ENCODE measurements at places on chromosomes 3 and 15.

GRCh38 chr3:190088890-190089289, 31.8 kb downstream of the P3H2 start:
- DNase-seq = no peak

DNA sequence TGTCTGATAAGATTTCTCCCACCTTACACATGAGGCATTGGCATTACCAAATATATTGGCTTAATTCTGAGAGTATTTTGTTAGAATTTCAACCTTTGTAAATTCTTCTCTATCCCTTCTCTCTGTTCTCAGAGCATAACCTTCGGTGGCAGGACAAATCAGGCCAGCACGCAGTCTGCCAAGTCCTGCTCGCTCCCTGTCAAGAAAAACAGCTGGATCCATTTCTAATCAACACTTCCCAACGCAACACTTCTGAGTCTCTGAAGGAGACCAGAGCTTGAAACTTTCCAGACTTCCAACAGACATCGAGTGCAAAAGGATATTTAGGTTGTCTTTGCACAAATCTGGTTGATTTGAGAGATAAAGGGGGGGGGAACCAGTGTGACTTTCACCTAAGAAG, 125.7 kb downstream of the SV2B start:
- DNase-seq = no peak

DNA sequence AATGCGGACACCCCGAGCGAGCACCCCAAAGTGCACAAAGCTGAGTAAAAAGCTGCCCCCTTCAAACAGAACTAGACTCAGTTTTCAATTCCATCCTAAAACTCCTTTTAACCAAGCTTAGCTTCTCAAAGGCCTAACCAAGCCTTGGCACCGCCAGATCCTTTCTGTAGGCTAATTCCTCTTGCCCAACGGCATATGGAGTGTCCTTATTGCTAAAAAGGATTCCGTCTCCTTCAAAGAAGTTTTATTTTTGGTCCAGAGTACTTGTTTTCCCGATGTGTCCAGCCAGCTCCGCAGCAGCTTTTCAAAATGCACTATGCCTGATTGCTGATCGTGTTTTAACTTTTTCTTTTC, 5.3 kb downstream of the BHLHE40 start:
- no peak for DNase-seq

GRCh38 chr3:102179326-102180177, 255.3 kb upstream of the ZPLD1 start:
- DNase-seq = no peak

DNA sequence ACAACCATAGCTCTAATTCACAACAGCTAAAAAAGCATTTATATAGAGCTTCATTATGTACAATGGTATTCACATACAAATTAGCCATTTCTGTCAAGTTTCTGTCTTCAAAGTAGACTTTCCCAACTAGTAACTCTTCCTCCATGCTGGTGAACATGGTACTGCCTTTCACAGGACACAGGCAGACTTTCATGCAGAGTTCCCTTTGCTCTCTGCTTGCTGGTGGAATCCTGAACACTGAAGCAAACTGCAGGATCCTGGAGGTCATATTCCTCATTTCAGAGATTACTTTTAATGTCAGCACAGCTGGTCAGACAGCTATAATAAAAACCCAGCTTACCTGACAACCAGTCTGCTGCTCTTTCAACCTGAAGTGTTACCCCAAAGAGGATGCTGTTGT, 53.6 kb downstream of the TASOR start:
- no peak for DNase-seq

- no peak for DNase-seq
Measured at GRCh38 chr3:133840055-133840737, 34.6 kb downstream of the SRPRB start.

DNA sequence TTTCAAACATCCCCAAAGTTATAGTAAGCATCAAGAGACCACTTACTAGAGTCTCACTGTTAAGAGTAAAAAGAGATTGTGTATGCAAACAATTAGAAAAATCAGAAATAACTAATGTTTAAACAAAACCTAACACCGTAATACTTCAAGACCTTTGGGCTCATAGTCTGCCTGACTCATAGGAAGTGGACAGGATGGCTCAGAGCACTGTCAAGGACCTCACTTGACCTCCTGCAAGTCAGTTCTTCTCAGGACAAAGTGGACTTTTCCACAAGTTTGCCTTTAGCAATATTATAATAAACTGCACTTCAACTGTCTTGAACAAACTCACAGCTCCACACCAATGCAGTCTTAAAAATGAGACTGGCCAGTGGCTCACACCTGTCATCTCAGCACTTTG, 34.8 kb downstream of the IL12A start:
- no peak for DNase-seq

DNA sequence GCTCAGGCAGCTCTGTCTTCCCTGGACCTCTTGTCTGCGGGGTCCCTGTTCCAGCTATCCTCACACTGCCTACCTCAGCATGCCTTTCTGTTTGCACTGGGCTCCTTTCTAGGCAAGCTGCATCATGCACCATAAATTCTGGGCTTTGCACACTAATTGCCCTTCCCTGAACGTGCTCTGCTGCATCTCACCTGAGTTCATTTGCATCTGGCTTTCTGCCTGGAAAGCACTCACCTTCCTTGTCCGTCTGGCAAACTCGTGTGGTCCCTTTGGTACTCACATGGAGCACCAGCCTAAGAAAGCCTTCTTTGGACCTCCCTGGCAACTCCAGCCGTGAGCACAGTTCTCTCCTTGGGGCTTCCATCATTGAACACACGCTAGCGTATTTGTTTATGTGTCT, 365.6 kb downstream of the SV2B start:
- no peak for DNase-seq

GRCh38 chr3:156750191-156750873, 75.8 kb upstream of the LEKR1 start:
- no peak for DNase-seq

DNA sequence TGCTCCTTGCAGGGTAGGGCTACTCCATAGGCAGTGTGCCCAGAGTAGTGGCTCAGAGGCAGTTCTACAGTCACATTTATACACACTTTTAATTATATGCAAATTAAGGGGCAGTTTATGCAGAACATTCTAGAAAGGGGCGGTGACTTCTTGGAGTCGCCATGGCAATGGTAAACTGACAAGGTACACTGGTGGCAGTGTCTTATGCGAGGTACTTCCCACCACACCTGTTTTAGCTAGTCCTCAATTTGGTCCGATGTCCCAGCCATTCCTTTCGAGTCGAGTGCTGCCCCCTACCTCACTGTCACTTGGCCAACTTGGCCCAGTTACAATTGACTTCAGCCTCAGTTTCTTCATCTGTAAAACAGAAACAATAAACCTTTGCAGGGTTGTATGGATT, 3.8 kb upstream of the IRAK2 start:
- no peak for DNase-seq

DNA sequence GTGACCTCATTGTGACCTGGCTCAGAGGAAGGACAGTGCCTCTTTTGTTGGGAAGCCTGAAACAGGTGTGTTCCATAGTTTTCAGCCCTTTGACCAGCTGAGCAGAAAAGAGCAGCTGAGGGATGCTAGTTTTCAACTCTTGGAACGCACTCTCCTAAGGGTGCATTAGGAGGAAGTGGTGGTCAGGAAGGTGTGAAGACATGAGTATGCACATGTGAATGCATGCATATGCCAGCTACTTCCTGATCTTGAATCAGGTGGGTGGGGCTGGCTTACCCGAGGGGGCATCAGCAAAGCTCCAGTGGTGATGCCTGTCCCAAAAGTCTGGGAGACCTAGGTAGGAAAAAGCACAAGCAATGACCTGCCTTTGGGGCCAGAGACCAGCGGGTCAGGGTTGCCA, 23.3 kb upstream of the CEMIP start:
- no peak for DNase-seq

GRCh38 chr3:101719604-101720185, 4.7 kb upstream of the CEP97 start:
- no peak for DNase-seq

GRCh38 chr15:31503256-31503655, 176.6 kb downstream of the KLF13 start:
- DNase-seq = no peak

GRCh38 chr15:31974154-31974794, 56.0 kb upstream of the CHRNA7 start:
- DNase-seq = no peak

- no peak for DNase-seq
Measured at GRCh38 chr15:41746802-41747201, 27.5 kb upstream of the MAPKBP1 start.

DNA sequence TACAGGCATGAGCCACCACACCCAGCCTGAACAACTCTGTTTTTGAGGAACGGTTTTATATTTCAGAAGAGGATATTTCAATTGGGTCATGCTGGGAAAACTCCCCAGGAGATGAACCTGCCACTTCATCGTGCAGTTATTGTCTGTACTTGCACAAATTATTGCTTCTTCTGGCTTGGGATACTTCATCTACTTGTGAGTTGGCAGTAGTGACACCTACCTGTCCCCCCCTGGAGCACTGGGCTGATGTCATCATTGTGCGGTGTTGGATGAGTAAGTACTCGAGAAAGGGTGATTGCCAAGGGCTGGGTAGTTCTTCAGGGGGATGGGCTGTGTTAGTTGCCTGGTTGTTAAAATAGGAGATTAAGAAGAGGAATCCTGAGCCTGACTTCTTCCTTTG, 85.1 kb upstream of the SAMMSON start:
- DNase-seq = no peak

- no peak for DNase-seq
Measured at GRCh38 chr3:42526616-42527367, 24.3 kb downstream of the VIPR1 start.

DNA sequence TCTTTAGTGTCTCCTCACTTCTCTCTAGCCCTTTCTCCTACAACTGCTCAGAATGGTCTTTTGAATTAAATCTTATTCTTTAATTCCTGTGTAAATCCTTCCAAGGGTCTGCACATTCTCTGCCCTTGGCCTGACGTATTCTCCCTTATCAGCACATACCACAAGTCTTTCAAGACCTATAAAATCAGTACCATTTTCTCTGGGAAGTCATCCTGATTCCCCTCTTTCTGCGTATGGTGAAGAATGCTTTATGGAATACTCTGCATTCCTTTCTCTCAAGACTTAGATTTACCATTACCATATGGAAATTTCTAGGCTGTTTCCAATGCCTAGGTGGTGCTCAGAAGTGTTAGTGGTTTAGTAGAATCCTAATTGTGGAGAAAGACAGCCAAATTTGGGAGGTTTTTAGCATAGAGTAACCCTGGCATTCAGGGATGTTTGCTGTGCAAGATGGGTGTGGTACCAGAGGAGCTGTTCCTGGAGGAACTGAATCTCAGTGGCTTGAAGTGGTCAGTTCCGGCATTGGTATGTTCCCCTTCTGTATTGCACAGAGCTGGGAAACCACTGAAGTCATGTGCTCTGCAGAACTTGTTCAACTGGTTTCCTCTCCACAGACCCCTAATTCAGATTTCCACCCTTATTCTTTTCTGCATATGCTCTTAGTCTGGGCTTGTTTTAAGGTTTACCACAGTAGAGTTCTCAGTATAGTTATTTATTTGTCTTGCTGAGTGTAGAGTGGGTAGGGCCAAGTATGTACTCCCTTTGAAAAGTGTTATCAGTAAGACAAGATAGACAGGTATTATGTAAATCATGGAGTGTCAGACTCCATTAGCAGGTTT, 24.5 kb downstream of the IQGAP1 start:
- no peak for DNase-seq

DNA sequence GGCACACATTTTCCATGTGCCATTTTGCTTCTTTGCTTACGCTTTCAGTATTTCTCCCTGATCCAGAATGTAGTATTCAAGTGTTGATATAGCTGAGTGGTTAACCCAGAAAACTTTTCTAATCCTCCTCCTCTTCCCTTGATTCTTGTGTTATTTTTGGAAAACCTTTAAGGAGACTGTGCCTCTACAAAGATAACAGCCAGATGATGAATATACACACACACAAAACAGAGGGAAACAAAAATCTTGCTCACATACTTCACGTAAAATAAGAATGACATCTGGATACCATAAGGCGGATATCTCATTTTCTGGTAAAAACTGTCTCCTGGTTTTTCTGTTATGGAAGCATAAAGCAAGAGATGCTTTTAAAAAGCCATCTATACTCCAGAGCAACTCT, 295.8 kb upstream of the THBS1 start:
- DNase-seq = no peak

- no peak for DNase-seq
Measured at GRCh38 chr3:152302521-152303021, 33.8 kb downstream of the MBNL1 start.

DNA sequence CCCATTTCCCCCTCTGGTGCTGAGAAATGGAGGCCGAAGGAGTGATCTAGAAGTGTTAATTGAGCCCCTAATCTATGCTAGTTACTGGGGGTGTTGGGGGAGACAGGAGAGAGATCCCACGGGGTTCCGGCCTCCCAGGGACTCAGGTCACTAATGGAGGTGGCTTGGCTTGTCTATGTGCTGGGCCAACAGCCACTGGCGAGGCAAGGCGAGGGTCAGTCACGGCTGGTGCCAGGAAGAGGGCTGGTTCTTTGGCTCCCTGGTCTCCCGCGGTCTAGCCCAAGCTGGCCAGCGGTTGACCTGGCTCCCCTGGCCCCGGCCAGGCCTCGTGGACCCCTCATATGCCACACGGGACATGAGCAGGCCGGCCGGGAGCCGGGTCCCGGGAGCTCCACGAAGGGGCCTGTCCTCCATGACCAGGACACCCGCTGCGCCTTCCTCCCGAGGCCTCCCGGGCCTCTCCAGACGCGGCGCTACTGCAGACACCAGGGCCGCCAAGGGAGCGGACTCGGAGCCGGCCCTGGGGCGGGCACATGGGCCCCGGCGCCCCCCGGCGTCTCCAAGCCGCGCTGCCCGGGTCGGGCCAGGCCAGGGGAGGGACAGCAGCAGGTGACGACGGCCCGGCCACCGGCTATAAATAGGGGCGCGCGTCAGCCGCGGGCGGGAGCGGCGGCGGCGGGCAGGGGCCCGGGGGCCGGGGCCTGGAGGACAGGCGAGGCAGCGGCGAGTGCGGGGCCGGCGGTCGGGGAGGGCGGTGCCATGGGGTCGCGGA, at the start of gene ALPK3:
TSS of gene ALPK3 (plus strand) at position 663 of the 772 bp plus-strand sequence. CDS start at position 760, 97 bp downstream.
- DNase-seq = no peak

- DNase-seq = no peak
Measured at GRCh38 chr3:50202353-50203112, 2.5 kb upstream of the SLC38A3 start.

DNA sequence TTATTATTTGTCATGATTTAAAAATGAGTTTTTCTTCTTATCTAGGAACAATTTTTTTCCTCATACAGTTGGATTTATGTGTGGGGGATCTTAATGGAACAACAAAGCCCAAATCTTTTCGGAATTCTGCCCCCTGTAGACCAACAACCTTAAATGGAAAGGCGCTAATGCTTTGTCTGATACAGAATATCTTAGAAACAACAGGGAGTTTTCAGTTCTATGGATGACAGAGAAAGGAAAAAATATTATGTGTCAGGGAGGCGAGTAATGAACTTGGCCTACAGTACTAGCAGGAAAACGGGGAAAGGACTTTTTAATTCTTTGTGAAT, 592 bp downstream of the MOBP start:
- no peak for DNase-seq

- DNase-seq = no peak
Measured at GRCh38 chr3:58349792-58350626, 17.3 kb downstream of the PXK start.

GRCh38 chr3:132596816-132597433, at the start of gene ACKR4:
Gene ACKR4 (plus strand): TSS chr3:132597270. CDS start chr3:132600398, 3,128 bp downstream.
- DNase-seq = no peak

- no peak for DNase-seq
Measured at GRCh38 chr15:39354189-39354588, 226.7 kb upstream of the THBS1 start.

GRCh38 chr15:25235391-25235790, 203.4 kb downstream of the UBE3A start:
- DNase-seq = no peak

All from activated naive CD4-positive, alpha-beta T cell (primary cell).